ENCODE measurements at places on chromosomes 7 and 10.

- DNase-seq = no peak
These were observed 16.6 kb upstream of the CAMK1D start for GRCh38 chr10:12332572-12333379.

DNA sequence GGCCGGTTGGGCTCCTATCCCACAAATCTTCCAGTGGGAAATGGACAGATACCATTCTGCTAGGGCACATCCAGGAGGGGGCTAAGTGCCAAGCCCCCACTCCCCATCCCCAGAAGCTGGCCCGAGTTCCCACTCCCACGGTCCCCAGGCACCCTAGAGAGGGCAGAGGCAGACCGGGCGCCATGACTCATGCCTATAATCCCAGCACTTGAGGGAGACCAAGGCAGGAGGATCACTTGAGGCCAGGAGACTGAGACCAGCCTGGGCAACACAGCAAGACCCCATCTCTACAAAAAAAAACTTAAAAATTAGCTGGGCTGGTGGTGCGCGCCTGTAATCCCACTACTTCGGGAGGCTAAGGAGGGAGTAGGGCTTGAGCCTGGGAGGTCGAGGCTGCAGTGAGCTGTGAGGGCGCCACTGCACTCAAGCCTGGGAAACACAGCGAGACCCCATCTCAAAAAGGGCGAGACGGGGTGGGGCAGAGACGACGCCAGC lies 870 bp downstream of the GNA12 start:
- DNase-seq = no peak

DNA sequence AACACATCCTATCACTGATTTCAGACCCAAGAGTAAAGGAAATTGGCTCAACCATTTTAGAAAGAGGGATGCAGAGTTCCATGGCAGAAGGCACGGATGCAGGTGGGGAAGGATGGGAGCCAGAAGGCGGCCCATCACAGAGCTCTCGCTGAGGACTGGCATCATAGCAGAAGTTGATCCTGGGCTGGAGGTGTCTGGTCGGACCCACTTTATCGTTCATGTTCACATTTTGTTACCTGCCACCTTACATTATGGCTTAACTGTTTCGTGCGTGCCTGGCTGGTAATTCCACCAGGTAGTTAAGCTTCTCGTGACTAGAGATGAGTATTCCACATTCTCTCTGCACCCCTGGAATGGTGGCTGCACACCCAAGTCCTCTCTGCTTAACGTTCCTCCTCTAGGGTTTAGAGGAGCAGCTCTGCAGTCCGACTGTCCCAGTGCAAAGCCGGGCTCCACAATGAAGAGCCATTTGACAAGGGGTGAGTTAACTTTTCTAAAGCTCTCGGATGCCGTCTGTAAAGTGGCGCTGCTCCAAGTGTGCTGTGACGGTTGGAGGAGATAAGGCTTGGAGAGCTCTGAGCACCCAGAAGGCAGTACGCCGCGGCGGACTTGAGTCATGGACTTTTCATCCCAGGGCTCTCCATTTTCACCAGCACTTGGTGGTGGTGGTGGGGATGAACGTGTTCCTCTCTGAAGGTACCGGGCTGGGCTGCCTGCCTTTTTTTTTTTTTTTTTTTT lies 157.1 kb upstream of the SHH start:
- no peak for DNase-seq

DNA sequence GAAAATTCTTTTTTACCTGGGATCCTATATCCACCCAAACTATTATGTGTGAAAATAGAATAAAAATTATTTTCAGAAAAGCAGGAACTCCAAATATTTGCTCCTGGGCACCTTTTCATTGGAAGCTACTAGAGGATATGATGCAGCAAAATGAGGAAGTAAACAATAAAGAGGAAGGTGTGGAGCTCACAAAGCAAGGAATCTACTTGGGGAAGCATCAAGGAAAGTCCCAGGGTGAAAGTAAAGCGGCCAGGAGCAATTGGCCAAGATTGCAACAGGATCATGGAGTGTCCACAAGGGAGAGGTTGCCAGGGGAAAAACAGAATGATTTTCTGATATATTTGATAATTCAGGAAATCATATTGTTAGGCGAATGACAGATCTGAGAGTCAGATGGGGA lies 80.8 kb downstream of the CARD11 start:
- DNase-seq = no peak

- DNase-seq = no peak
These were observed 166.6 kb upstream of the MKLN1 start for GRCh38 chr7:131161103-131161502.

- DNase-seq = no peak
These were observed 26.3 kb downstream of the CHRM2 start for GRCh38 chr7:136894789-136895188.

Data from activated gamma-delta T cell treated with Interleukin-2 at 50 U/mL for 16 hours (primary cell).